CD4-positive, alpha-beta T cell treated with Interleukin-6 at 100 ng/mL for 8 hours (primary cell): ENCODE measurements at places on chromosomes 5 and 9.

GRCh38 chr9:84636436-84636835 lies 33.1 kb upstream of the NTRK2 start:
- DNase-seq = no peak

DNA sequence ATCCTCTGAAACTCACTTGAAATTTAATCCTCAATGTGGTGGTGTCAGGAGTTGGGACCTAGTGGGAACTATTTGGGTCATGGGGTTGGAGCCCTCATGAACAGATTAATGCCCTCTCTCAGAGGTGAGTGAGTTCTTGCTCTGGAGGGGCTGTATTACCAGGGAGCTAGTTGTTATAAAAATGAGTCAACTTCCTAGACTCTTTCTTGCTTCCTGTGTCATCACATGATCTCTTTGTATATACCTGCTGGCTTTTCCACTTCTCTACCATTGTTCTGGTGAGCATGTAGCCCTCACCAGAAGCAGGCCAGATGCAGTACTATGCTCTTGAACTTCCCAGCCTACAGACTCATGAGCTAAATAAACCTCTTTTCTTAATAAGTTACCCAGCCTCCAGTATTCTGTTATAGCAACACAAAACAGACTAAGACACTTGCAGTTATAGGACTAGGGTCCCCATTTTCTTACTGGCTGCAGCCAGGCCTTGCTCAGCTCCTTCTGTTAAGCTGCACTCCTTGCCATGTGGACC lies 127.5 kb downstream of the SUSD1 start:
- no peak for DNase-seq

- no peak for DNase-seq
These were observed 24.8 kb upstream of the ALDH1A1 start for GRCh38 chr9:72977670-72978069.

- DNase-seq = no peak
These were observed 101.5 kb downstream of the VAV2 start for GRCh38 chr9:133890583-133890982.

DNA sequence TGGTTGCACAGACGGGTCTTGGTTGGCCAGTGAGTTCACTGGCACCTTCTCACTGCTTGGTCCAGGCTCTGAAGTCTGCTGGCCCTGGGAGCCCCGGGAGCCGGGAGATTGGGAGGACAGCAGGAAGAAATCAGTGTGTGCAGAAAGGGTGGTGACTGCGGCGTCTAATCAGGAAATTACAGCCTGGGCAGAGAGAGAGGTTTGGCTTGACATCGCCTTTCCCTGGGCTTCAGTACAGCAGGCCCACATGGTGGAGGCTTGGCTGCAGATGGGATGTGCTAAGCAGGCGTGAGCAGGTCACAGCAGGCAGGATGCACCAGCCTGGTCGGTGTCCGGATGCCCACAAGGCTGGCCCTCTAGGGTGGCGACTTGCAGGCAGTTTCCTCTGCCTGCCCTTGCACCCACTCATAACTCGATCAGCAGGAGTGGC lies 17.2 kb downstream of the PITX1 start:
- no peak for DNase-seq

DNA sequence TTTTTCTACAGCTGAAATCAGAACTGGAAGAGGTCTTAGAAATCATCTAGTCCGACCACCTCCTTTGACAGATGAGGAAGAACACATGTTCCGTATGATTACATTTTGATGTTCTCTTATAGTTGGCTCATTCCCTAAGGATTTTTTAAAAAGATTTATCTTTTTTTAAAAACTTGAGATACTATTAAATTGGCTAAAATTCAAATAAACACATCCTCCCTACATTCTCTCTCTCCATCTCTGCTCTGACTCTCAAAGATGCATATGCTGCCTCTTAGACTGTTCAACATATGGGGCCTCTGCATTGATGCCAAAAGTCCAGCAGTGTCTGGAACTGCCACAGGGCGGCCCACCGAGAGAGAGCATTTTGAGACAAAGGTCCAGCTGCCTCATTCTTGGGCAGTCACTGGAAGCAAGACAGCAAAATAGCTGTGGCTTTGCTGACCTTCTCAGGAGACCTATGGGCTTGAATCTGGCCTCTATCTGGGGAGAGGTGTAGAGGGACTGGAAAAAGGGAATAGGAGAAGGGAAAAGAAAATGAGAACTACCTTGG lies 12.8 kb upstream of the TSSK1B start:
- no peak for DNase-seq

- no peak for DNase-seq
These were observed 684.0 kb upstream of the ACO1 start for GRCh38 chr9:31700252-31701045.

- DNase-seq = no peak
These were observed 233.6 kb downstream of the MARCHF11 start for GRCh38 chr5:15946026-15946425.

GRCh38 chr9:37622462-37622861 lies 28.3 kb upstream of the FRMPD1 start:
- DNase-seq = no peak

- no peak for DNase-seq
These were observed 142.8 kb downstream of the DCP2 start for GRCh38 chr5:113119246-113119924.
